ENCODE measurements at places on chromosomes 11 and 22.
A peak's percentile ranks its signal among the peaks of the same experiment; 100 is the strongest.

DNA sequence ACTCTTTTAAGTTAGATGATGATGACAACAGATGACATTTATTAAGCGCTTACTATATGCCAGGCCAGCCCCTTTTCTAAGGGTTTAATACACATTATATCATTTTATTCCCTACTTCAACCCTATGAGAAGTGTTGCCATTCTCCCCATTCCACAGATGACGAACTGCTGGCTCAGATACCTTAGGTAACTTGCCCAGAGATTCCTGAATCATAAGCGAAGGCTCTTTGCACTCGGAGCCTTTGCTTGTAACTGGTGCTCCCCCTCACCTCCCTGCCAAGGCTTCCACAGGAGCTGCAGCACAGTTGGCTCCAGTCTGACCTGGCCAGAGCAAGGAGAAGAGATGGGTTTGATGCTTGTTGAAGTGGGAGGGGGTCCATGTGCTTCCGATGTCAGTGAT, 43.0 kb downstream of the DBX1 start:
- no peak for DNase-seq

GRCh38 chr11:12741671-12742216, 67.5 kb downstream of the TEAD1 start:
- no peak for DNase-seq

DNA sequence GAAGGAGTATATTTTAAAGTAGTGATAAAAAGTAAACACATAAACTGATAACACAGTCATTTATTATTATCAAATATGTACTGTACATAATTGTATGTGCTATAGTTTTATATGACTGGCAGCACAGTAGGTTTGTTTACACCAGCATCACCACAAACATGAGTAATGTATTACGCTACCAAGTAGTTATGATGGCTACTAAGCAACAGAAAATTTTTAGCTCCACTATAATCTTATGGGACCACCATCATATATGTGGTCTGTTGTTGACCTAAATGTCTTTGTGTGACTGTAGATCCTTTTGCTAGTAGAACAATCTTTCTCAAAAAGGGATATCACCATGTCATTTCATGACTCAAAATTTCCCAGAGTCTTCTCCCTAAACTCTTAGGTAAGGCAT, 93.5 kb downstream of the LARGE2 start:
- DNase-seq = no peak

- no peak for DNase-seq
These were observed 106.6 kb upstream of the PARVA start for GRCh38 chr11:12270817-12271216.

DNA sequence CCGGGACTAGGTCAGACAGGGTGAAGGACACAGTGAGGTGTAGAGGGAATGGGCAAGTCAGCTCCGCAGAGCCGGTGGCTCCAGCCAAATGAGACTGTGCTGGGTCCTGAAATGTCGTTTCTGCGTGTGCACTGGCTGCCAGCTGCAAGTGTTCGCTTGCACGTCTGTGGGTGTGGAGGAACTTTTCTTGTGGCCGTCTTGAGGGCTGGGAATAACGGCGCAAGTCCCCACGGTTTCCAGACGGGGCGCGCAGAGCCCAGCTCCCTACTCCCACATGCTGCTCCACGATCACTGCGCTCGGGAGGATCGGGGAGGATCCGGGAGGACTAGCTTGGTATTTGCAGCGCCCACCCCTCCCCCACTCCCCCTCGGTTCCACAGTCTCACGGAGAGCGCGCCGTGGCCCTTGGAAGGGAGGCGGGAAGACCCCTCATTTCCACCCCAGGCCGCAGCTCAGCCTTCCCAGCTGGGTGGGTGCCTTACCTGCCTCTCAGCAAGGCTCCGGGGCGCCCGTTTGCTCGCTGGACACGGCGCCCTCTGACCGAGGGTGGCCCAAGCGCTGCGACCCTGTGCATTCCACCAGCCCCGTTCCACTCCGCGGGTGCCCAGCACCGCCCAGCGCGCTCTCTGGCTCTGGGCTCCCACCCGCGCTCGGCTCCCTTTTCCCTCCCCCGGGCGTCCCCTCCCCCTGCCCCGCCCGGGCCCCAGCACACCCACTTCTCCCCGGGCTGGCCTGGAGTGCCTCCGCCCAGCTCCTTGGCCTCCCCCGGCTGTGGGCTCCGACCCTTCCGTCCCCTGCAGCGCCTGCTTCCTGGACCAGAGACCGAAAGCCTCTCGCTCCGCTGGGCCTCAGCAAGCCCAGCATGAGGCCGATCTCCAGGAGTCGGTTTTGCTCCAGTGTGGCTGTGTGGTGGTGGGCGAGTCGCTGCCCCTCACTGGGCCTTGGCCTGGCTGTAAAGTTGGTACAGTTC, at the start of gene KCNE3:
Gene KCNE3, minus strand, starts transcription at position 634 of the 970 bp plus-strand sequence. CDS start 9,986 bp downstream, outside the sequence.
- no peak for DNase-seq

DNA sequence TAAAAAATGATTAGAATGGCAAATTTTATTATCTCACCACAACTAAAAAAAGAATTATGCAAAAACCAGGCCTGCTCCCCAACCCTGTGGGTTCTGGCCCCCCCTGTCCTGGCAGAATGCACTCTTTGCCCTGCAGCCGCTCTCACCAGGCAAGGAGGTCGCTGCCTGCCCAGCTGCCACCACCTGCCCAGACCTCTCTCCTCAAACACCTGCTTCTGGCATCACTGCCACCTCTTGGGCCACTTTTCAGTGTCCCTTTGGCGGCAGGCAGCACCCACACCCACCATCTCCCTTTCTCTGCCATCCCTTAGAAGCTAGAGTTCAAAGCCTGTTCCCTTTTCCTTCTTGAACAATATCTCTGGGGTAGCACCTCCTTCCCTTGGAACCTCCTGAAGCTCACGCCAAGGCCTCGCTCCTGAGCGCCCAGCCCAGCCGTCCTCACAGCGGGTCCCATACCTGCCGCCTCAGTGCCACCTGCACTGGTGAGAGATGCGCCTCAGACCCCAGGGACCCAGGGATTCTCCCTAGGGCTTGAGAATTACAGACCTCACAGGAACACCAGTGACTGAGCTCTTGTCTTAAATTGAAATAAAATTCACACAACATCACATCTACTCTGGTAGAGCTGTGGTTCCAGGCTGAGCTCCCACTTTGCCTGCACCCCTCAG, 44.6 kb downstream of the SGSM3 start:
- no peak for DNase-seq

GRCh38 chr11:88813233-88813915, 252.4 kb downstream of the GRM5 start:
- DNase-seq = no peak

DNA sequence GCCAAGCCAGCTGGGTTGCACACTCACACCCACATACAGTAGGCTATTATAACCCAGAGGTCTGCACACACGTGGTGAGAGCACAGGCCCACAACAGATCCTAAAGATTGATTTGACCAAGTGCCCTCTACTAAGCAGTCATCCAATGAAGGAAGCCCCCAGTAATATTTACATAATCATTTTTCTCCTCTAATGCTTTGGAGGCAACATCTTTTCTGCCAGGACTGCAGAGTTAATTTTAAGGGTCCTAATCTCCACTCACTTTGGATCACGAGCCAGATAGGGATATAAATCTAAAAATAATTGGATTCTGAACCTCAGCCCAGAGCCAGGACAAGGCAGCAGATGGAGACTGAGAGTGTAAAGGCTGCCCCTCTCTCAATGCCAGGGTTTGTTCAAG, 49.1 kb upstream of the MTNR1B start:
- DNase-seq = no peak

GRCh38 chr11:67614730-67615714, 8.3 kb downstream of the NDUFV1 start:
- no peak for DNase-seq

- DNase-seq = peak; percentile 28
These were observed 2.1 kb upstream of the DMC1 start for GRCh38 chr22:38572065-38572464.

DNA sequence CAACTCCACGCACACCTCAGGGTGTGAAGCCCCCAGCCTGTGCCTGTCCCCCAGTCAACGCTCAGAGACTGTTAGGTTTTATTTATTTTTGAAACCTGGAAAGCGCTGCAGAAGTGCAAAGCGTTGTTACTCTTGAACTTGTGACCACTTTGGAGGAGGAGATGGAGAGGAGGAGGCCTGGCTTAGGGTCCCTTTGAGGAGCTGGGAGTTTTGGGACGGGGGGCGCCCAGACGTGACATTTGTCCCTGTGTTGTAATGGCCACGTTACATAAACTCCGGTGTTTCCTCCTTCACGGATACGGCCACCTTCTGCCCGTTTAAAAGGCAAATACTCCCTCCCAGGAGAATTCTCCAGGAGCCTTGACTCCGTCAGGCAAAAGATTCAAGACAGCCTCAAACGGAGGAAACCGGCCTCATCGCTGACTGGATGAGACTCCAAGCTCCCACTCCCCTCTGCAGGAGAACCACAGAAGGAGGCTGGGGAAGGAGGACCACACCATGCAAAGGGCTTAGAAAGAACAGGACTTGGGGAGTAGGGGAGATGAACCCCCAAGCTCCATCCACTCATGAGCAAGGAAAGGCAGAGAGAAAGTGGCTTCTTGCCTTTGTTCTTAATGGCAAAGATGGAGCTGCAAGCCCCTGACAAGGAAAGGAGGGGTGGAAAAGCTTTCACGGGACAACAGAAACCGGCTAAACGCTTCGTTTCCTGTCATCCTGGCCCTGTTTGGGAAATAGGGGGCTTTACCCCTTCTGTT, 630 bp downstream of the PIK3IP1 start:
- no peak for DNase-seq

DNA sequence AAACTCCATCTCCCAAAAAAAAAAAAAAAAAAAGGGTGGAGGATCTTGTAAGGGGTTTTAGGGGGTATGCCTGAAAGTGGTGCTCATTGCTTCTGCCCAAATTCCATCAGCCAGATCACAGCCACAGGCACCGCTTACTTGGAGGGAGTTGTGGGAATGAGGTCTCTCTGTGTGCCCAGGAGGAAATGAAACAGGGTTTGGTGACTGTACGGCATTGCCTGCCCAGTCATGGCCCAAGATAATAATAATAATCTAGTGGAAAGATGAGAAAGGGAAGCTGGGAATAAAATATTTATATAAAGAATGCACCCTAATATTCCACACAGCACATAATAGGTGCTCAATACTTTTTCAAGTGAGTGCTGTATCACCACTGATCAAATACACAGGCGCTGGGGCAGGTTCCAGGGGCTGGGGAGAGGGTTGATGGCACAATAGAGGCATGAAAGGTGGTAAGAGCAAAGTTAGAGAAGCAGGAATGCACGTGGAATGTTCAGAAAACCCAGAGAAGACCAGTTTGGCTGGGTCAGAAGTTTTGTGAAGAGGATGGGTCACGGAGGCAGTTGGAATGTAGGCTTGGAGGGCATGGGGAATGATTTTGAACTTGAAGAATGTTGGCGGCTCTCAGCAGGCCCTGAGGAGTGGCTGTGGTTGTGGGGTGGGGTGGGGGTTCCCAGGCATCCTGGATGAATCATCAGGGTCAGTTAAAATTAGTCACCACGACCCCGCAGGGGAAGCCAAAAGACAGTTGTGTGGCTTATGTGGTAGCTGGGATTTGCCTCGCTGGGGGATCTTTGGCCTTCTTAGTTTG, 12.5 kb upstream of the MB start:
- peak; percentile 39 for DNase-seq

DNA sequence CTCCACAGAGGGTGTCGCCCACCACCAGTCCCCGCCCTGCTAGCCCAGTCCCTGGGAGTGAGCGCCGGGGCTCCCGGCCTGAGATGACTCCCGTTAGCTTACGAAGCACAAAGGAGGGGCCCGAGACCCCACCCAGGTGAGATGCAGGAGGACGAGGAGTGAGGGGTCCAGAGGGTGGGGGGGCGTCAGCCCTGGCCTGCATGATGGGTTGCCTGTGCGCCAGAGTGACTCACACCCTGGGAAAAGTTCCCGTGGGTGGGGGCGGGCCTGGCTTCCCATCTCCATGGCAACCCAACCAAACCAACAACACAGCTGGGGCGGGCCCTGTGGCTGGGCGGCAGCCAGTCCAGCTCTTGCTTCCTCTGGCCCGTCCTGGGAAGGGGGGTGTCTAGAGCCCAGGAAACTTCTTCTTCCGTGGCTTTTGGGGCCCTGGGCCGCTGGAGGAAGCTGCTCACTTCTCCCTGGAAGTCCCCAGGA, 4.5 kb downstream of the GAS2L1 start:
- peak; percentile 55 for DNase-seq

- no peak for DNase-seq
These were observed 1.5 kb upstream of the SIK3 start for GRCh38 chr11:117099696-117100095.

- no peak for DNase-seq
These were observed 5.5 kb upstream of the IFITM10 start for GRCh38 chr11:1755692-1756561.

DNA sequence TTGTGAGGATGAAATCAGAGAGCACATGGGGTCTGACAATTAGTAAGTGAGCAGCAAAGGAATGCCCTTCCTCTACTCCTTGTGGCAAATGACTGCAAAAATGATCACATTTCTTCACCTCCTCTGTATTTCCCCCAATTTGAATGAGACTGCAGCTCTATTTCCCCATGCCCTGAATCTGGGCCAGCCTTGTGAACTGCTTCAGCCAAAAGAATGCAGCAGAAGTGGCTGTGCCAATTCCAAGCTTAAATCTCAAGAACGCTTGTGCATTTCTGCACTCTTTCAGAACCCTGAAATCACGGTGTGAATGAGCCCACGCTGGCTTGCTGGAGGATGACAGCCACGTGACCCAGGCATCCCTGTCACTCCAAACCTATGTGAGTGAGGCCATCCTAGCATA, 9.9 kb downstream of the SLC43A3 start:
- DNase-seq = no peak

DNA sequence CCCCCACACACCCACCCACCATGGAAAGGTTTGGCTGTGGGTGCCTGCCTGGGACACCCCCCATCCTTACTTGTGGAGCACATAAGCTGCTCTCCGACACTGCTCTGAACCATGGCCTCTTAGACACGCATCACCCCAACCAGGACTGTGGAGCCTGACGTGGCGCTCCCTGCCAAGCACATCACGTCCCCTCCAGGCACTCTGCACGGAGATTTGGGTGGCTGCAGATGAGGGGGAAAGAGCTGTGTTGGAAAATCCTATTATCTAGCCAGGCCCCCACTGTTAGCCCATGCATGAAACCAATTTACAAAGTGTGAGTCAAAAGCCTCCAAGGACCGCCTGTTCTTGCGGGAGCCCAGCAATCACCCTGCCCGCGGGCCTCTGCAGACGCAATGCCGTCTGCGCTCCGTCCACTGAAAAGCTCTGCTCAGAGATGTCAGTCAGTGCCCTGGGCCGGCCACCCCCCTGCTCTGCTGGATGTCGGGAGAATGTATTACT, 163.4 kb upstream of the NECTIN1 start:
- no peak for DNase-seq

DNA sequence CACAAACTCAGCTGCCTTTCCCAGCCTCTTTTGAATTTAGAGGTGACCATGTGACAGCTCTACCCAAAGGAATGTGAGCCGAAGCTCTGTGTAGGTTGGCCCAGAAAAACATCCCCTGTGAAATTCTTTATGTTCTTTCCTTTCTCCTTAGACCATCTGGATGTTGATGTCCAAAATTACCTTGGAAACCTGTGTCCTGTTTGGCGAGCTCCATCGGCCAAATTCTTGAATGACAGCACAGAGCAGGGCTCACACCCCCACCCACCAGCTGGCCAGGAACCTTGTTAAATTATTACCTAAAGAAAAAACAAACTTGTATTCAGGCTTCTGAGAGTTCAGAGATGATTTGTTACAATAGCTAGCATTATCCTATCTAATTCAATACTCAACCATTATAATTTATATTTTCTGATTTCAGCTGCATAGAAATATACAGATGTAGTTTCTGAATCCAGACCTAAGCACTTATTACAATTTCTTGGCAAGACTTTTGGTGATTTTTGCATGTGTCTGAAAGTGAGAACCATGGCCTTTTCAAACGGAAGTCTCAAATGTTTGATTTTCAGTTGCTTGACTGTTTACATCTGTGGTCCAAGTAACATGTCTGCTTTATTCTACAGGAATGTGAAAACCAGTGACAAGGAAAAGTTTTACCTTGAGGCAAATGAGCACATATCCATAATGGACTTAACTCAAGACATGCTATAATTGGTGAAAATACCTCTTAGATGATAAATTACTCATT, 554.2 kb downstream of the NTM start:
- no peak for DNase-seq
